ENCODE measurements at places on chromosomes 5 and 9.

- no peak for DNase-seq
Measured at GRCh38 chr9:28329323-28329722, 756.0 kb upstream of the C9orf72 start.

- no peak for DNase-seq
Measured at GRCh38 chr5:64206653-64207052, 41.0 kb downstream of the RNF180 start.

DNA sequence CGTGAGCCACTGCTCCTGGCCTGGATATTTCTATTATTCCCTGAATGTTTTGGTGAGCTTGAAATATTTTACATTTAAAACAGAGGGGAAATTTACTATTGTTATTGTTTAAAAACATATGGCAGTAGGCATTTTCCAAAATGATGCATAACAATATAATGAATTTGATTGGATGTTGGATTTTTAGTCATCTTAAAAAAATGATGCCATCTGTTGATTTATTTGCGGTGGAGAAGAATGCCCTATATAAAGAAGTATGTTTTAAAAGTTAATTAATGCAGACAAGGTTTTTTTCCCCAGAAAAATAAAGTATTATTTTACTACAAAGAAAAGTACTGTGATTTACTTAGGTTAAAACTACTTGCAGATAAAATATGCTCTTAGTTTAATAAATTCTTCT, 33.4 kb upstream of the ARRDC3 start:
- DNase-seq, result no peak

GRCh38 chr9:8331507-8332330, 532.1 kb upstream of the DMAC1 start:
- DNase-seq, result no peak

DNA sequence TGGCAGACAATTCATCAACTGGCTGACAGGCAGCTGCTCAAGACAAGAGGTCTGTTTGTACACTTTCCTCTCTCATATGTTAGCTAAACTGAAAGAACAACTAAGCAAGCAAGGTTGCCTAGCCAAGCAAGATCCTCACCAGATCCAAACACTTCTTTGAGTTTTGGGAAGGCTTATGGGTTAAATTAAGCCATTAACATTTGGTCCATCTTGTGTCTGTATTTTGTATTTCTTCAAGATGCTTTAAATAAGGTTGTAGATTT, 170.4 kb upstream of the RAI14 start:
- DNase-seq, result no peak

GRCh38 chr9:36677611-36678010, 104.9 kb downstream of the MELK start:
- DNase-seq, result no peak

DNA sequence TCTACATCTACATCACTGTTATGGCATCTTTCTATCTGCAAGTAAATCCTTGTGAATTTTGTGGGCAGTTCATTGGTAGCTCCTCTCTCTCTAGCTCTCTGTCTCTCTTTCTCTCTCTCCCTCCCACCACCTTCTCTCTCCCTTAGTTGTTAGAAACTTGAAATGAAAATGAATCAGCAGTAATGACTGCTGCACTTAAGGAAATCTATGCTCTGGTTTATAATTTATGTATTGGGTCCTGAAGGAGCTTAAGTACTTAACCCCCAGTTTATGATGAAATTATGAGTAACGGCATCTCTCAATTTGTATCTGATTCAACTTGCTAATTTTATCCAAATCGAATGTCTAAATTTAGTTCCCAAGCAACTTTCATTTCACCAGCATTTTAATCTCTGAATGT, 52.0 kb upstream of the PTGER4 start:
- no peak for DNase-seq

GRCh38 chr9:93177676-93178075, 6.3 kb upstream of the WNK2 start:
- no peak for DNase-seq

DNA sequence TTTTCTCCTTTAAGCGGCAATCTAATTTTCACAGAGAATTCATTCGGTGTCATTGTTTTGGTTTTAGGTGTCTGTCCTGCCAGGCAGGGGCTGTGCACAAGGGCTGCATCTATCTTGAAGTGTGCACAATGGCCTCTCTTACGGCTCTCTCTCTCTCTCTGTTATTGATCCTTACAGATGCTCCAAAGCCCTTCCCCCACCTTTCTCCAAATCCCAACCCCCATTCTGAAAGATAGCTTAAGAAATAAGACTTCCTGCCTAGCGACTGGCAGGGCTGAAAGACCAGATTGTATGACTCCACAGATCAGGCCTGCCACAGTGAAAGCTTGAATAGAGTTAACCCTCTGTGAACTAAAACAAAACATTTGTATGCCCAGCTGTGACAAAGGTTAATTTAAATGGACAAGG, 86.5 kb upstream of the NR5A1 start:
- no peak for DNase-seq

DNA sequence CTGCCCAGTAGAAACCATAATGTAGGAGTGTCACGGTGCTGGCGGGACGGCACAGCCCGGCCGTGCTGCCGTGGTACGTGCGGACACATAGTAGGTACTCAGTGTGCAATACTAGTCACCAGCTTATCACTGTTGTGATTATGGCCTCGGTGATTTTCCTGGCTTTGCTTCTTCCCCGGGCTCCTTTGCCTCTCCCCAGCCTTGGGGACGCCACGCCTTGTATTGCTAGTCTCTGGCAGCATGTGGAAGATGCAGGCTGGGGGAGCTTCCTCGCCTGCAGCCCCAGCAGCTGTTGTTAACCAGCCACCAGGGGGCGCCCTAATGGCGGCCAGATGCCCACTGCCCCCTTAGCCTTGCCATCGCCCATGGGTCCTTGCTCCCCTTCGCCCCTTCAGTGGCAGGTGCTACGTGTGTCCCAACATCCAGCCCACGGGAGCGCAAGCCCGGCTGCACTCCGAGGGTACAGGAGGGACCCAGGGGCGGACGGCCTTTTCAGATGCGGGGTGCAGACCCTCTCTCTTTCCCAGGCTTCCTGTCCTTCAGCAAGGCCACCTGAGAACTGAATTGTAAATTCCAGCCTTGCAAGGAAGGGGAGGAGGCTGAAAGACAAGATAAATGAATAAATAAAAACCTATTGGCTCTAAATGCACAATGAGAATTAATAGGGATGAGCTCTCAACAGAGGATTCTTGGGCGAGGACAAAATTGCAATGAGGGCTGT, 8.0 kb downstream of the NTNG2 start:
- DNase-seq, result peak; percentile 59

All from activated B cell treated with CpG ODN at 0.5 μM for 24 hours (primary cell).